Natural killer cell treated with Interleukin-12 subunit alpha and Interleukin-12 subunit beta and Interleukin-15 and Interleukin-18, amount 100 ng/mL, for 72 hours (primary cell): ENCODE measurements at places on chromosomes 7 and 10. TPM values are rescaled to one million over a fixed set of nuclear protein-coding genes. Genes with fewer than 3 reads are reported as not detected.

DNA sequence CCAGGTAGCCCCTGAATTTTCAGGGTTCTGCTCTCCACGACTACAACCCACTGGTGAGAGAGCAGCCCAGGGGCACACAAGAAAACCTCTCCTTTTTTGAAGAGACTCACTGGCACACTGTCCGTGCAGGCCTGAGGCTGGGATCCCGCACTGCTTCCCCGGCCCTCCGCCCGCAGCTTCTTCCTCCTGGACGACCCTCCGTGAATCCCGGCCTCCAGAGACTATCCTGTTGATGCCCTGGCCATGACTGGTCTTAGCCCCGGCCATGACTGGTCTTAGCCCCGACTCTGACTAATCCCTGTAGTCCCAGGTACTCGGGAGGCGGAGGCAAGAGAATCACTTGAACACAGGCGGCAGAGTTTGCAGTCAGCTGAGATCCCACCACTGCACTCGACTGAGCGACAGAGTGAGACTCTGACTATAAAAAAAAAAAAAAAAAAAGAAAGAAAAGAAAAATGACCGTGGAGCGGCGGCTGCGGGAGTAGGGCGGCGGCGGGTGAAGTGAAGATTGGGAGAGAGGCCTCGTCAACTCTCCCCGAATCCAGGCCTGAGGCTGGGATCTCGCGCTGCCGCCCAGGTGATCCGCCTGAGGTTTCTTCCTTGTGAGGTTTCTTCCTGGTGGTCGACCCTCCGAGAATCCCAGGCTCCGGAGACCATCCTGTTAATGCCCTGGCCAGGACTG, 196.4 kb downstream of the ZNF716 start:
- no peak overlapping the region for H3K27ac ChIP-seq
- peaks cover 27% of the 10 kb centered on the region for H3K36me3 ChIP-seq
- H3K27me3 ChIP-seq: no peaks in the 10 kb centered on the region
- no peaks in the 10 kb centered on the region for H3K4me1 ChIP-seq
- no peak for DNase-seq

GRCh38 chr10:33227489-33227888, 107.0 kb downstream of the NRP1 start:
- no peaks in the 10 kb centered on the region for H3K36me3 ChIP-seq
- H3K4me1 ChIP-seq: no peaks in the 10 kb centered on the region
- no peak overlapping the region for H3K4me3 ChIP-seq
- no peak overlapping the region for H3K27ac ChIP-seq
- DNase-seq: no peak

DNA sequence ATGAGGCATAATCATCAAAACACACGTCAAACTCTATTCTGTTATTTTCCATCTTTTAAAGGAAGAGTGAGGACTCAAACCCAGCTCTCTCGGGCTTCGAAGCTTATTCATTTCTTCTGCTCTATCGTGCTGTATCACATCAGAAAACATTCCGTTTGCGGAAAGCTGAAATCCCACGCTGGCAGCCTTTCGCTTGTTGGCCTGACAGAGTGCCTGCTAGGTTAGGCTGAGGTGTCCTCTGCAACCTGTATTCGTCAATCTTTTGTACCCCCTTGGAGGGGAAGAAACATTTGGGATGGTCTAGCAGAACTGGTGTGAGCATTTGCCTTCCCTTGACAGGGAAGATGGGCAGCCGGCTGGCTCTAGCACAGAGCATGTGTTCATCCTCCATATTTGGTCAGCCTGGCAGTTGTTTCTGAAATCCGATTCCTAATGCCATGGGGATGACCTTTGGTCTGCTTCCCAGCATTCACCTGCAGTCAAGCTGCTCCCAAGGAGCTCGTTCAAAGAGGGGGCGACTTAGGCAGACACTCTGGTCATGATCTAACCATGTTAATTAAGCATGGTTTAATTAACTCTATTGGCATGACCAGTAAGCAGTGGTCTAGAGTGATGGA, 55.2 kb downstream of the TACC2 start:
- H3K27me3 ChIP-seq: peaks cover 15% of the 10 kb centered on the region
- no peak for DNase-seq
- H3K27ac ChIP-seq: no peak overlapping the region
- no peaks in the 10 kb centered on the region for H3K36me3 ChIP-seq
- H3K4me1 ChIP-seq: no peaks in the 10 kb centered on the region
- H3K4me3 ChIP-seq: no peak overlapping the region

GRCh38 chr10:133062085-133062484, 25.6 kb upstream of the ADGRA1 start:
- no peak for DNase-seq
- peaks cover 13% of the 10 kb centered on the region for H3K4me1 ChIP-seq
- no peaks in the 10 kb centered on the region for H3K36me3 ChIP-seq
- no peak overlapping the region for H3K4me3 ChIP-seq

DNA sequence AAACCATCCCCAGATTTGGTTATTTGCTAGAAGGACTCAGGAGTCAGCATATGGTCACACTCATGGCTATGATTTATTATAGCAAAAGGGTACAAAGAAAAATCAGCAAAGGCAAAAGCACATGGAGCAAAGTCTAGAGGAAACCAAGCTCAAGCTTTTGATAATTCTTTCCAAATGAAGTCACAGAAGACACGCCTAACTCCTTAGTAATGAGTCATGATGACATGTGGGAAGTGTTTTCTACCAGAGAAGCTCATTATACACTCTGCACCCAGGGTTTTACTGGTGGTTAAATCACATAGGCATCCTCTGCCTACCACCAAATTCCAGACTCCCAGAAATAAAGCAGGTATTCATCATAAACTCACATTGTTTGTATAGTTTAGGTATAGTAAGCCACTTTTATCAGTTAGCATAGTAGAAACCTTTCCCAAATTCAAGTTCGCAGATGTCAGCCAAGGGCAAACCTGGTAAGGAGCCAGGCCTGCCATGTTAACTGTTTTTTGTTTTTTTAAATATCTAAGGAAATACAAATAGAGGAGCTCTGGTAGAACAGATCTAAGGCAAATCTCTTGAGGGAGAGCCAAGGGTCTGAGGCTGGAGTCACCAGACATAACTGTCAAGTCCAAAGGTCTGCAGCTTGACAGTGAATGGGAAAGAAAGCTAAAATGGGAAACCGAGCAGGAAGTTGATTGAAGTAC, 15.4 kb upstream of the HIBADH start:
- H3K36me3 ChIP-seq: no peaks in the 10 kb centered on the region
- no peaks in the 10 kb centered on the region for H3K27me3 ChIP-seq
- DNase-seq: no peak
- H3K4me1 ChIP-seq: no peaks in the 10 kb centered on the region
- no peak overlapping the region for H3K27ac ChIP-seq

- no peak overlapping the region for H3K27ac ChIP-seq
- no peak for DNase-seq
- peaks cover 3% of the 10 kb centered on the region for H3K27me3 ChIP-seq
Observed at GRCh38 chr10:128499956-128500355, 373.7 kb upstream of the MKI67 start.

DRGX gene
- not detected for total RNA-seq

- no peaks in the 10 kb centered on the region for H3K36me3 ChIP-seq
- peaks cover 3% of the 10 kb centered on the region for H3K4me1 ChIP-seq
- H3K27me3 ChIP-seq: no peaks in the 10 kb centered on the region
Observed at GRCh38 chr7:18770154-18770811, 274.7 kb downstream of the HDAC9 start.

DNA sequence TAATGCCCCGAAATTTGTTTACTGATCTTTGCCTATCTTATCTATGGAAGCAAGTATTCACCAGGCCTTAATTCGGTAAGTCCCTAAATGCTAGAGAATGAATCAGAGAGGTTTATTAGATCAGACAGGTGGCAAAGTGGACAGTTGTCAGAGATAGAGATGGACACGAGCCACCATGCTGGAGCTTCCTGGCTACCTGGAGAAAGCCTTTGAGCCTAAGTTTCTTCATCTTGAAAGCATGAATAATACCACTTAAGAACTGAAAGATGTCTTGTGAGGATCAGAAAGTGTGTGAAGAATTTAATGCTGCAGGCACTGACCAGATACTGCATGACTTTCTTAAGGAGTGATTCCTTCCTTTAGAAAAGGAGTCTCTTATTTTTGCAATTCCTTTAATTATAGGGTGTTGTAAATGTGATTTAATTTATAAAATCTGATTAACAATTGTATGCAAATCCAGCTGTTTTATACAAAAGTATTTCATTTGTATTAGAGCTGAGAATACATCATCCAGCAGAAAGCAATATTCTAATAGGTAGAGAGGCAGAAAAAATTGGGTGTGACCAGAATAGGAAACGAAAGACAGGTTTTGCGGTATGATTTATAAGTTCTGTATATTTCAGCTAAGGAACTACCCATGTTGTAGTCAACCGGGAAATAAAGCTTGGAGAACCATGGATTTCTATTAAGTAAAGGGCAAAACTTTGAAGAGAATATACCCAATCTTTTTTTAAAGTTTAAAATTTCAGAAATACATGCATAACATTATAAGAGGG, 82.7 kb downstream of the SMURF1 start:
- H3K27me3 ChIP-seq: no peaks in the 10 kb centered on the region
- H3K36me3 ChIP-seq: no peaks in the 10 kb centered on the region
- no peak for DNase-seq
- H3K4me3 ChIP-seq: no peak overlapping the region
- no peak overlapping the region for H3K27ac ChIP-seq

LIPF gene
- not detected for total RNA-seq

- H3K36me3 ChIP-seq: peaks cover 11% of the 10 kb centered on the region
- H3K27ac ChIP-seq: peak overlapping the region; percentile 89
- H3K27me3 ChIP-seq: no peaks in the 10 kb centered on the region
- H3K4me3 ChIP-seq: peak overlapping the region; percentile 93
Observed at GRCh38 chr10:102743078-102743587, 615 bp upstream of the WBP1L start.

- no peak overlapping the region for H3K4me3 ChIP-seq
- DNase-seq: no peak
- no peaks in the 10 kb centered on the region for H3K36me3 ChIP-seq
- H3K4me1 ChIP-seq: no peaks in the 10 kb centered on the region
- peaks cover 8% of the 10 kb centered on the region for H3K27me3 ChIP-seq
Observed at GRCh38 chr7:4149236-4149635, 532.9 kb upstream of the FOXK1 start.

SFTPD gene
- not detected for total RNA-seq

- no peak overlapping the region for H3K4me3 ChIP-seq
- H3K27me3 ChIP-seq: peaks cover under 1% of the 10 kb centered on the region
Observed at GRCh38 chr7:70376561-70377031, 755.3 kb upstream of the GALNT17 start.

DNA sequence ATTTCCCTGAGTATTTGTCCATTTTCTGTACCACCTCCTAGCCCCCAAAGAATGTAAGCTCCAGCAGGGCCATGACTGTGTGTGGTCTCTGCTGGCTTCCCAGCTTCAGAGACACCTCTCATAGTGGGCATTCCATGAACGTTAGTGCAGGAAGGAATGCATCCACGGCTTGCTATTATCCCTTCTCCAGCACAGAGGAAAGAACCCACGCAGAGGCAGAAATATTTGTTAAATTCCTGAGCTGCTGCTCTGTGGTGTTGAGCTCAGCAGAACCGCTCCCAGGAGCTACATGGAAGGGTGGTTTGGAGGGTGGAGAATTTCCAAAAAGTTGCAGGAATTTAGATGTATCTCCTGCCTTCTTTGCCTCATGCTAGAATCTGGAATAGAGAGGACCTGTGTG, 275.2 kb downstream of the POU6F2 start:
- H3K27me3 ChIP-seq: no peaks in the 10 kb centered on the region
- no peak overlapping the region for H3K27ac ChIP-seq
- no peak overlapping the region for H3K4me3 ChIP-seq
- H3K36me3 ChIP-seq: no peaks in the 10 kb centered on the region
- H3K4me1 ChIP-seq: no peaks in the 10 kb centered on the region
- no peak for DNase-seq

DNA sequence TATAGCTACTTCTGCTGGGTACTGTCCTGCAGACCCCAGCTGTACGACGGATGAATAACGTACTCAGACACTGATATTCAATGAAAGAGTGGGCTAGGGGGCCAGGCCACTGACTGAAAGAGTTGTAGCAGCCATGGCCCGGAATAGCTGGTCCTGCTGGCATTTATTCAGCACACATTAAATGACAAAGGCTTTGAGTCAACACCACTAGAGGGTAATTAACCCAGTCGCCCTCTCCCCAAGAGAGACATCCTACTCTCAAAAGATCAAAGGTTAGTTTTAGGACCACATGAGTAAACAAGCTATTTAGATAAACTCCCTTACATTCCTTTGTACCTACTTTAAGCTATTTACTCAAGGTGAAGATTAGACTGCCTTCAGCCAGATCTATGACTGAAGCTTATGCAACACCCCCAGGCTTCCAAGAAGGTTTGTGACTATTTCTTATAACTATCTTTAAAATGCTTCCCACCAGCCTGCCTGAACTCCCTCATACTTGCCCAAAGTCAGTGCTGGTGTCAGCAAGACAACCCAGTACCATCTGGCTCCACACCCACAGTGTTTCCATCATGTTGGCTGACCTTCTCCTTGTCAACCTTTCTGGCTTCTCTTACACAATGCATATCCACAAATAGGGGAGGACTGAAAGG, 629.1 kb downstream of the SORCS1 start:
- H3K27me3 ChIP-seq: no peaks in the 10 kb centered on the region
- DNase-seq: no peak
- H3K27ac ChIP-seq: no peak overlapping the region
- H3K4me1 ChIP-seq: no peaks in the 10 kb centered on the region
- H3K4me3 ChIP-seq: no peak overlapping the region

FAM171A1 gene
- 0.24 TPM for total RNA-seq

- DNase-seq: no peak
- H3K27me3 ChIP-seq: no peaks in the 10 kb centered on the region
- no peak overlapping the region for H3K27ac ChIP-seq
- H3K4me3 ChIP-seq: no peak overlapping the region
- H3K4me1 ChIP-seq: no peaks in the 10 kb centered on the region
Observed at GRCh38 chr7:80243425-80243824, 108.8 kb downstream of the GNAI1 start.

POMZP3 gene
- 12.9 TPM for total RNA-seq

DNA sequence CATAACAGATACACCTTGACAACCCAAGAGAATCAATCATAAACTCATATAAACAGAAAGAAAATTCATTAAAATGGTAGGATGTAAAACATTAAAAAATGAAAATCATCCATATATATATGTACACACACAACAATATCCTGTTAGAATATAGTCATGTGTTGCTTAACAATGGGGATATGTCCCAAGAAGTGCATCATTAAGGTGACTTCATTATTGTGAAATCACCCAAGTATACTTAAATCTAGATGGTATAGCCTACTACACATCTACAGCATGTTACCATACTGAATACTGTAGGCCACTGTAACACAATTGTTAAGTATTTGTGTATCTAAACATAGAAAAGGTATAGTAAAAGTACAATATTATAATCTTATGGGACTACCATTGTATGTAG, 115.8 kb upstream of the TMEM168 start:
- H3K4me1 ChIP-seq: no peaks in the 10 kb centered on the region
- peaks cover 38% of the 10 kb centered on the region for H3K36me3 ChIP-seq
- no peaks in the 10 kb centered on the region for H3K27me3 ChIP-seq

DNA sequence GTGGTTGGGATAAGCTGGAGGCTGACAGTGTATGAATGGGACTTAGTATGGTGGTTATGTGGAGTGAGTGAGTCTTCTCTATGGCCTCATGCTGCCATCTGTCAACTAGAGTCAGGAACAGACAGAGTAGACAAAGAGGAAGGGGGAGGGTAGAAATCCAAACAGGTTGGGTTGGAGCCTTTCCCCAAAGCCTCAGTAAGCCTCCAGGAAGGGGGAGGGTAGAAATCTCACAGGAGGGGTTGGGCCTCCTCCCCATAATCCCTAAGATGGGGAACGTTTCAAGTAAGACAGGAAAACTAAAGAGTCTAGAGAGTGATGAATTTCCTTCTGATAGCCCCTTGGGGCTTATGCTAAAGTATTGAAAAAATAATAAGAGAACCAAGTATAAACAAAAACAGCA, 2.0 kb upstream of the AKR1B15 start:
- H3K4me1 ChIP-seq: no peaks in the 10 kb centered on the region
- H3K4me3 ChIP-seq: no peak overlapping the region
- H3K27ac ChIP-seq: no peak overlapping the region
- no peaks in the 10 kb centered on the region for H3K36me3 ChIP-seq
- DNase-seq: no peak

ZNF488 gene
- total RNA-seq: not detected
